ENCODE measurements at places on chromosomes 11 and 22. TPM values are rescaled to one million over a fixed set of nuclear protein-coding genes. Genes with fewer than 3 reads are reported as not detected.

The ANO9 gene
- 0.67 TPM for total RNA-seq

The CRYBB2 gene
- total RNA-seq = 0.13 TPM

The ENDOD1 gene
- total RNA-seq = 18.9 TPM

The SCGB1A1 gene
- 0.32 TPM for total RNA-seq

The SLC43A3 gene
- total RNA-seq = 0.33 TPM

The FOSL1 gene
- 101 TPM for total RNA-seq

The POU2AF1 gene
- 0.31 TPM for total RNA-seq

The OR8H1 gene
- total RNA-seq = not detected

The RFPL2 gene
- total RNA-seq = 0.11 TPM

The CALCA gene
- not detected for total RNA-seq

The CTR9 gene
- total RNA-seq = 23.8 TPM

The CXCR5 gene
- 0.03 TPM for total RNA-seq

The BBOX1 gene
- not detected for total RNA-seq

The PSMA1 gene
- 173 TPM for total RNA-seq

The FGF19 gene
- 0.09 TPM for total RNA-seq

The MEN1 gene
- total RNA-seq = 42.2 TPM

The ARHGAP32 gene
- total RNA-seq = 3.4 TPM

The ACO2 gene
- 51.0 TPM for total RNA-seq

The ART1 gene
- total RNA-seq = not detected

The NRIP3 gene
- 0.89 TPM for total RNA-seq

The MUC15 gene
- not detected for total RNA-seq

The SAA4 gene
- not detected for total RNA-seq

The C11orf91 gene
- total RNA-seq = 1.5 TPM

The NXPE1 gene
- not detected for total RNA-seq

The SERHL2 gene
- total RNA-seq = 0.25 TPM

The PRG2 gene
- total RNA-seq = not detected

The MYEOV gene
- 104 TPM for total RNA-seq

The GGT5 gene
- 4.6 TPM for total RNA-seq

The LGALS1 gene
- 1,073 TPM for total RNA-seq

The C11orf42 gene
- total RNA-seq = not detected

The LMO2 gene
- 0.68 TPM for total RNA-seq

All from A549 treated with dexamethasone at 1 μM for 4 hours (cell line).